ENCODE measurements at places on chromosomes 4 and X. TPM values are rescaled to one million over a fixed set of nuclear protein-coding genes. Genes with fewer than 3 reads are reported as not detected.

TMEM31 gene
- total RNA-seq: not detected

GAGE12F gene
- not detected for total RNA-seq

CDKL5 gene
- 3.7 TPM for total RNA-seq

CT45A5 gene
- total RNA-seq: not detected

IQSEC2 gene
- 6.5 TPM for total RNA-seq

PARM1 gene
- under 0.01 TPM for total RNA-seq

NMU gene
- total RNA-seq: 0.53 TPM

UGT2A1 gene
- total RNA-seq: 0.93 TPM

TSPAN5 gene
- 59.9 TPM for total RNA-seq

SMARCA1 gene
- 18.4 TPM for total RNA-seq

GAGE13 gene
- not detected for total RNA-seq

WWC2 gene
- 49.7 TPM for total RNA-seq

HS3ST1 gene
- total RNA-seq: 2.9 TPM

BBS7 gene
- total RNA-seq: 23.5 TPM

ADH1A gene
- not detected for total RNA-seq

PROM1 gene
- total RNA-seq: 0.13 TPM

HELT gene
- total RNA-seq: not detected

PRR32 gene
- not detected for total RNA-seq

WDR17 gene
- total RNA-seq: 0.65 TPM

SPARCL1 gene
- not detected for total RNA-seq

PASD1 gene
- total RNA-seq: not detected

TKTL1 gene
- under 0.01 TPM for total RNA-seq

TAF7L gene
- total RNA-seq: 2.4 TPM

TMEM129 gene
- total RNA-seq: 21.3 TPM

CCNA2 gene
- total RNA-seq: 174 TPM

PLXNA3 gene
- total RNA-seq: 8.4 TPM

CSAG3 gene
- total RNA-seq: not detected

SPACA5 gene
- not detected for total RNA-seq

KIT gene
- total RNA-seq: 12.8 TPM

TASL gene
- total RNA-seq: not detected

IL13RA1 gene
- total RNA-seq: 57.3 TPM

ATP1B4 gene
- not detected for total RNA-seq

TLR7 gene
- not detected for total RNA-seq

ADGRG2 gene
- total RNA-seq: not detected

SLC49A3 gene
- total RNA-seq: 2.4 TPM

PITX2 gene
- total RNA-seq: not detected

ARHGAP6 gene
- total RNA-seq: 1.1 TPM

SRPX2 gene
- 143 TPM for total RNA-seq

MAGEC1 gene
- not detected for total RNA-seq

SCD5 gene
- 55.7 TPM for total RNA-seq

TRPC5OS gene
- total RNA-seq: not detected

GPC3 gene
- total RNA-seq: not detected

SERTM2 gene
- total RNA-seq: not detected

FAM133A gene
- total RNA-seq: not detected

MYOZ2 gene
- total RNA-seq: 0.13 TPM

CRMP1 gene
- total RNA-seq: not detected

SHOX gene
- total RNA-seq: not detected

ZNF185 gene
- total RNA-seq: 29.1 TPM

SLC26A1 gene
- total RNA-seq: not detected

RGN gene
- total RNA-seq: 1.9 TPM

FAM47C gene
- not detected for total RNA-seq

F8A2 gene
- total RNA-seq: not detected

RAI2 gene
- 0.80 TPM for total RNA-seq

CXCL8 gene
- 243 TPM for total RNA-seq

TLR8 gene
- total RNA-seq: not detected

DRD5 gene
- total RNA-seq: not detected

TMEM33 gene
- total RNA-seq: 107 TPM

SPIN2A gene
- 0.14 TPM for total RNA-seq

Measured in thoracic aorta endothelial cell (primary cell).